ENCODE measurements at places on chromosomes 5 and 9. TPM values are rescaled to one million over a fixed set of nuclear protein-coding genes. Genes with fewer than 3 reads are reported as not detected.

SLC6A7 gene
- total RNA-seq = not detected

CDO1 gene
- 20.5 TPM for total RNA-seq

ARHGEF37 gene
- total RNA-seq = 51.0 TPM

MARCOL gene
- not detected for total RNA-seq

CCDC192 gene
- total RNA-seq = 0.36 TPM

PCDHGB2 gene
- total RNA-seq = 11.6 TPM

SLC6A18 gene
- total RNA-seq = not detected

AIF1L gene
- total RNA-seq = 11.6 TPM

PNPLA7 gene
- total RNA-seq = 4.3 TPM

BARHL1 gene
- not detected for total RNA-seq

- H3K36me3 ChIP-seq = no peaks in the 10 kb centered on the region
- no peaks in the 10 kb centered on the region for H3K27me3 ChIP-seq
- peaks cover 12% of the 10 kb centered on the region for H3K4me1 ChIP-seq
- DNase-seq = no peak
- H3K4me3 ChIP-seq = no peak overlapping the region
Measured at GRCh38 chr9:104775574-104775936, 11.6 kb downstream of the NIPSNAP3B start.

DNA sequence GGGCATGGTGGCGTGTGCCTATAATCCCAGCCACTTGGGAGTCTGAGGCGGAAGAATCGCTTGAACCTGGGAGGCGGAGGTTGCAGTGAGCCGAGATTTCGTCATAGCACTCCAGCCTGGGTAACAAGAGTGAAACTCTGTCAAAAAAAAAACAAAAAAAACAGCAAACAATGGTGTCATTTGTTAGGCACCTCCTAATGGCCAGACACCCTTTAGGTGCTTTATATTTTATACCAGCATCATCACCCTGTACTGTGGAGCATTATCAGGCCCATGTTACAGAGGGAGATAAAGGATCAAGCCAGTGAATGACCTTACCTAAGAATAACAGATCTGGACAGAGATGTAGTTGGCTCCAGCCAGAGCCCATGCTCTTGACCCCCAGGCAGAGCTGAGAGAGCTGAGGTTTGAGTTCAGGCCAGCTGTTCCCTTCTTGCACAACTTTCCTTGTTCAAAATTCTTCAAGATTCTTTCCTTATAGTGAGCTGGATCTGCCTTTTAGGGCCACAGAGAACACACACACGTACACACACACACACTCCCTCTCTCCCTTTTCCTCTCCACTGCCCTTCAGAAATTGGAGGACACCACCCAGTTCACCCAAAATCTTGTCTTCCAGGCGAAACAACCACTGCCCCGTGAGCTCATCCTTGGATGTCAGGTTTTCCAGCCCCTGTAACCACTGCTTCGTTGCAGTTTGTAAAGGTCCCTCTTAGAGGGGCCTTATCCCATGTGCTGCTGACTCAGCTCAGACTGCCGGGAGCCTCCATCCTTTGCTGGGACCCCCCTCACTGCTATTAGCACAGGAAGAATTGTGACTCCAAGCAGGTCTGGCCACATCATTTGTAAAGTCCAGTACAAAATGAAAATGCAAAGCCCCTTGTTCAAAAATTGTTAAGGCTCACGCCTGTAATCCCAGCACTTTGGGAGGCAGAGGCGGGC is 10.4 kb upstream of the PTGES start:
- peaks cover 4% of the 10 kb centered on the region for H3K4me1 ChIP-seq
- peak overlapping the region; percentile 56 for H3K27ac ChIP-seq
- DNase-seq = peak; percentile 76
- no peaks in the 10 kb centered on the region for H3K36me3 ChIP-seq

GRCh38 chr9:36441966-36442365 is 41.9 kb upstream of the RNF38 start:
- no peaks in the 10 kb centered on the region for H3K27me3 ChIP-seq
- H3K36me3 ChIP-seq = no peaks in the 10 kb centered on the region
- H3K4me3 ChIP-seq = no peak overlapping the region
- H3K4me1 ChIP-seq = no peaks in the 10 kb centered on the region

- H3K4me1 ChIP-seq = no peaks in the 10 kb centered on the region
- H3K27me3 ChIP-seq = no peaks in the 10 kb centered on the region
- H3K36me3 ChIP-seq = no peaks in the 10 kb centered on the region
- DNase-seq = no peak
Measured at GRCh38 chr5:74231697-74232096, 408.8 kb downstream of the ENC1 start.

DNA sequence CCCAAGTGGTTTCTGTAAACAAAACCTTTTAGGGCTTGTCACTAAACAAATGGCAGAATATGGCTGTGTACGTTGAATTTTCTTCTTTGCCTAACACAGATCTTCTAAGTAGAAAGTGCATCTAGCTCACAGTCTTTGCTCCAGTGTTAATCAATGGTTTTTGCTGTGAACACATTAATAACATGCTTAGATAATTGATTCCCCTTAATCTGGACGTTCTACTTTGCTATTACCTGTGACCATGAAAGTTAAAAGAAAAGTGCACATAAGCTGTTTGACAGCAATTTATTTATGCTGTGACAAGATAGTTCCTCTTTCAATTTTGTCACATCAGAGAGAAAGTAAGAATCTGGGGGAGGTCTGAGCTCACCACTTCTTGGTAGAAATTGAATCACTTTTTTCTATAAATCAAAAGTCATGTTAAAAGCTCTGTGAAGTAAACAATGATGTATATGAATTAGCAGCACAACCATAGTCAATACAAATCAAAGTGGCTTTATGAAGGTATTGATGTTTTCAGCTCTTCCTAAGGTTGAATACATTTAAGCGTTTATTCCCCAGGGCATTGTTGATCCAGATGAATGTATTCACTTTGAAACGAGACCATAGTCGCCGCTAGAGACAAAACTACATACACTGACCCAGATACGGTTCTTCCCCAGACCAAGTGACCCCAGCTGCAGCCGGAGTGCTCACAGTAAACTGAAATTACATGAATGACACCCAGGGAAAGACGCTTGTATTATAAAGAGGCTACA is 174.6 kb upstream of the ZNF608 start:
- H3K36me3 ChIP-seq = no peaks in the 10 kb centered on the region
- H3K27ac ChIP-seq = no peak overlapping the region
- H3K4me3 ChIP-seq = no peak overlapping the region

DNA sequence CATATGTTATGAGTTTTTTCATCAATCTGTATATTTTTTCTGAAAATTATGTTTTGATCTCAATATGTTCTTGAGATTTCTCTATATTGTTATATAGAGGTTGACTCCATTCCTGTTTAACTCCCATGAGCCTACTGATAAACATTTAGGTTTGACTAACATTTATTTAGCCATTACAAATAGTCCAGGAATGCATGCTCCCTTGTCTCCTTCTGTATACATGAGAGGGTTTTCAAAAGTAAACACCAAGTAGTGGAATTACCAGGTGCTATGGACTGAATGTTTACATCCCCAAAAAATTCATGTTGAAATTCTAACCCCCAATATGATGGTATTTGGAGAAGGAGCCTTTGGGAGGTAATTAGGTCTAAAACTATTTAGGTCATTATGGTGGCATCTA is 3.5 kb upstream of the OR5C1 start:
- H3K27me3 ChIP-seq = no peaks in the 10 kb centered on the region
- no peak overlapping the region for H3K27ac ChIP-seq
- no peak overlapping the region for H3K4me3 ChIP-seq
- no peak for DNase-seq
- no peaks in the 10 kb centered on the region for H3K36me3 ChIP-seq

DNA sequence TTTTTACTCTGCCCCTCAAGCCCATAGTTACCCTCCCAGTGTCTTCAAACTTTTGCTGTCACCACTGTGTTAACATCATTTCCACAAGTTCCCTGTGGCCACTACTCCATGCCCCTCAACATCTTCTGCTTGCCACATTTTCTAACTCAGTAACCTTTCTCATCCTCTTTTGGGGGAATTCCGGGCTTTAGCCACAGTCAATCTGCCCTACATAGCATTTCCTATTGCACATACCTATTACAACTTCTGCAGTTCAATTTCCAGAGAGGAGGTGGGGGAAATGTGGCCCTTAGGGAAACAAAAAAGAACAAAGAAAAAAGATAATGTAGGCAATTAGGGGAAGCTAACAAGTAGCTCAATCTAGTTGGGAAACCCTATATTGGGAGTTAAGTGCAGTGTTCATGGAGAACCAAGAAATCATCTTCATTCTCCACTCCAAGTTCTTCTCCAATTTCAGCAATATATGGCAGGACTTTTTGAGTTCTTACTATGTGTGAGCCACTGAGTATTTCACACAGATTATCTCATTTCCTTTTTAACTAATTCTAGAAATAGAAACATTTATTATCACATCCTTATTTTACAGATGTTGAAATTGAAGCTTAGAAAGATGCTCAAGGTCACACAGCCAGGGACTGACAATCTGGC is 40.2 kb upstream of the LPAR1 start:
- no peak for DNase-seq
- no peak overlapping the region for H3K4me3 ChIP-seq
- no peaks in the 10 kb centered on the region for H3K36me3 ChIP-seq
- no peaks in the 10 kb centered on the region for H3K4me1 ChIP-seq

- no peak overlapping the region for H3K27ac ChIP-seq
- H3K27me3 ChIP-seq = no peaks in the 10 kb centered on the region
- no peak overlapping the region for H3K4me3 ChIP-seq
- H3K36me3 ChIP-seq = no peaks in the 10 kb centered on the region
- peak; percentile 59 for DNase-seq
- H3K4me1 ChIP-seq = no peaks in the 10 kb centered on the region
Measured at GRCh38 chr5:178319541-178320041, 87.0 kb upstream of the PHYKPL start.

DNA sequence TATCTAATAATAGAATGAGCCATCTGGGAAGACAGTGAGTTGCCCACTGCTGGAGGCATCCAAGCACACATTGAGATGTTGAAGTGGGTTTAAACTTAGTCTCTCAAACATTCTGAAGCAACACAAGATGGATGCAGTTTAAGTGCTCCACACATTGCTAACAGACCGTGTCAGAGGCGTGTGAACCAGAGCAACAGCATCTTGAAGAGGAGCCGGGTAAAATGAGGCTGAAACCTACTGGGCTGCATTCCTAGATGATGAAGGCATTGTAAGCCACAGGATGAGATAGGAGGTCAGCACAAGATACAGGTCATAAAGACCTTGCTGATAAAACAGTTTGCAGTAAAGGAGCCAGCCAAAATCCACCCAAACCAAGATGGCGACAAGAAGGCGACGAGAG is 73.5 kb upstream of the TMEM215 start:
- no peaks in the 10 kb centered on the region for H3K27me3 ChIP-seq
- no peak for DNase-seq
- no peaks in the 10 kb centered on the region for H3K4me1 ChIP-seq

- no peaks in the 10 kb centered on the region for H3K36me3 ChIP-seq
- DNase-seq = no peak
- no peak overlapping the region for H3K27ac ChIP-seq
Measured at GRCh38 chr5:171920765-171921391, 85.6 kb downstream of the FBXW11 start.

- H3K27ac ChIP-seq = no peak overlapping the region
- DNase-seq = no peak
- no peaks in the 10 kb centered on the region for H3K36me3 ChIP-seq
- no peaks in the 10 kb centered on the region for H3K27me3 ChIP-seq
- H3K4me3 ChIP-seq = no peak overlapping the region
Measured at GRCh38 chr5:172123269-172123692, 64.7 kb downstream of the STK10 start.

- no peaks in the 10 kb centered on the region for H3K36me3 ChIP-seq
- H3K4me3 ChIP-seq = peak overlapping the region; percentile 97
- H3K4me1 ChIP-seq = peaks cover 16% of the 10 kb centered on the region
- peak overlapping the region; percentile 88 for H3K27ac ChIP-seq
- DNase-seq = no peak
Measured at GRCh38 chr9:125262294-125262991, 817 bp downstream of the GAPVD1 start.

DNA sequence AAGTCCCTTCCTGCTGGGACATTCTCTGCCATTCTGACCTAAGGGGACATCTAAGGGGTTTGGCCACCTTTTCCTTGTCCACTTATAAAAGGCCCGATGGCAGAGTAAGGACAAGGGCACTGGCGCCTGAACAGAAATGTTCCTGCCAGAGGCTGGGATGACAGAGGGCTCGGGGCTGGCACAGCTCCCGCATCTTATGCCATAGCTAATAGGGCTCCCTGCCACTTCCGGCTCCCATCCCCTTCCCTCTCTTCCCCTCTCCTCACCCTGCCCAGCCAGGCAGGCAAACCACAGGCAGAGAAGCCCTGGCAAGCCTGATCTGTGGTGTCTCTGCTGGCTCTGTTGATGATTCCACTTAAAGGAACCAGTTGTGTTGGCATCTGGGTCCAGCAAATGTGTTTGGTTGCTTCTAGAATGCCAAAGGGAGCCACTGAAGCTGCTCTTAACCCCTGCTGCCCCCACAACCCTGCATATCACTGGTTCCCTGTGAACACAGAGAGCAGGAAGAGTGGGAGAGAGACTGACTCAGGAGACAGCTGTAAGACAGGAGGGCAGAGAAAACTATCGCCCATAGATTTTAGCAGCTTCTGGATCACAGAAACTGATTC is 18.4 kb upstream of the ADRA1B start:
- no peak overlapping the region for H3K4me3 ChIP-seq
- no peaks in the 10 kb centered on the region for H3K4me1 ChIP-seq
- H3K27ac ChIP-seq = no peak overlapping the region

DNA sequence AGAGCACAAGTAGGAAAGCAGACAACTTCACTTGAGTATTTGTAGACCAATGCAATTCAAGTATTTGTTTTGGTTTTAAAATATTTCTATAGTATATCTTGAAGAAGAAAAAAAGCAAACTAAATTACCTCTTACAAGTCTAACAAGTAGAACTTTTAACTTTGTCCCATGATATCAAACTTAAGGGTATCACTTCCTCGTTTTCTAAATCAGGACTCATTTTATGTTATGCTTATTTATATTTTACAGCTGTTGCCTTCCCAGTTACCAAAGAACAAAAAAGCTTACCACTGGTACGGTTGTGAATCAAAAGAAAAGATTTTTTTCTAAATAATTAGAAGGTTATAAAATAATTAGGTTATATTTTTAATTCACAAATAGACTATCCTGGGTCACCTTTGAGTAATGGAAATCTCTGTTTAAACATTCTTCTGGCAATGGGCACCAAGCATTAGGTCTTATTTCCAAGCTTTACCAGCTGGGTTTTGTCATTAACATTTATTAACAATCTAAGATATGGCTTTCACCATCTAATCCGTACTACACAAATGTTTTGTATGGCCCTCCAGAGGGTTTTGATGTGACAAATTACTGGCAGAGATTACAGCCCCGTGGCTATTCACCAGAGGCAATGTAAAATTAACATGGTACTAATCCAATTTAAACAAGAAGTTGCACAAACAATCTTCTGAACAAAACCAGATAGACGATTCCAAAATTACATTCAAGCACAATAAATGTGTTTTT is 63.6 kb downstream of the CEP120 start:
- no peak overlapping the region for H3K4me3 ChIP-seq
- no peak for DNase-seq
- H3K27ac ChIP-seq = peak overlapping the region; percentile 54
- peaks cover 34% of the 10 kb centered on the region for H3K4me1 ChIP-seq

- no peaks in the 10 kb centered on the region for H3K36me3 ChIP-seq
- H3K27ac ChIP-seq = no peak overlapping the region
- H3K27me3 ChIP-seq = no peaks in the 10 kb centered on the region
- H3K4me1 ChIP-seq = no peaks in the 10 kb centered on the region
- H3K4me3 ChIP-seq = no peak overlapping the region
Measured at GRCh38 chr5:115507681-115508080, 36.9 kb downstream of the FEM1C start.

All from sigmoid colon (tissue), 7 donors.